NCI-H1417 (cell line): ENCODE measurements at places on chromosomes 7 and 10.

DNA sequence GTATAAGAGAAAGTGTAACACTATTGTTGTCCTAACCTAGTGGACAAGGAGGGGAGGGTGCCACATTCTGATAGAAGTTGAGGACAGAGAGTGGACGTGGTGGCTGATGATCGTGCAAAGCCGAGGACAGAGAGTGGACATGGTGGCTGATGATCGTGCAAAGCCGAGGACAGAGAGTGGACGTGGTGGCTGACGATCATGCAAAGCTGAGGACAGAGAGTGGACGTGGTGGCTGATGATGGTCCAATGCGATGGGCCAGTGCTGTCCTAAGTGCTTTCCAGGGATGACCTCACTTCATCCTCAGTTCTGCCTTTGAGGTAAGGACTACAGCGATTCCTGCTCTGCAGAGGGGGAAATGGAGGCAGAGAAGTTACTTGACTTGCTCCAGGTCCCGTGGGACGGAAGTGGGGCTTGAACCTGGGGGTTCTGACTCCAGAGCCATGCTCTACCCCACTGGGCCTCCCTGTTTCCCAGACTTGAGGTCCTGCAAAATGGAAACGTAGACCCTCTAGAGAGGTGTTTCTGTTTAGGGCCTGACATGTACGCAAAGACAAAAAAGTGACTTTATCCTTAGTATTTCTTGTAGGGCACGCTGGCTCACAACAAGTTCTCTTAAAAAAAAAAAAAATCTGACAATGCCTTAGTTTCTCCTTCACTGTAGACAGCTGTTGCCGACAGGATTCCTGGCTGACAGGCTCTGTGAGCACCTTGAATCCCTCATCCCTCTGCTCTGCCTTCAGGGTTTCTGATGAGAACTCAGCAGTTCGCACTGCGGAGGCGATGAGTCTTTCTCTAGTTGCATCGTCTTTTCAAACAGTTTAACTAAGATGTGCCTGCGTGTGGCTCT, 20.3 kb upstream of the NCAPG2 start:
- no peak for DNase-seq

DNA sequence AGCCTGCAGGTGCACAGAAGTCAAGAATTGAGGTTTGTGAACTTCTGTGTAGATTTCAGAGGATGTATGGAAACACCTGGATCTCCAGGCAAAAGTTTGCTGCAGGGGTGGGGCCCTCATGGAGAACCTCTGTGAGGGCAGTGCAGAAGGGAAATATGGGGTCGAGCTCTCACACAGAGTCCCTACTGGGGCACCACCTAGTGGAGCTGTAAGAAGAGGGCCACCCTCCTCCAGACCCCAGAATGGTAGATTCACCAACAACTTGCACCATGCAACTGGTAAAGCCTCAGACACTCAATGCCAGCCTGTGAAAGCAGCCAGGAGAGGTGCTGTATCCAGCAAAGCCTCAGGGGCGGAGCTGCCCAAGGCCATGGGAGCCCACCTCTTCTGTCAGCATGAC, 205.8 kb downstream of the CCSER2 start:
- no peak for DNase-seq

GRCh38 chr7:44113764-44114354, 9.5 kb downstream of the POLD2 start:
- DNase-seq, result no peak

DNA sequence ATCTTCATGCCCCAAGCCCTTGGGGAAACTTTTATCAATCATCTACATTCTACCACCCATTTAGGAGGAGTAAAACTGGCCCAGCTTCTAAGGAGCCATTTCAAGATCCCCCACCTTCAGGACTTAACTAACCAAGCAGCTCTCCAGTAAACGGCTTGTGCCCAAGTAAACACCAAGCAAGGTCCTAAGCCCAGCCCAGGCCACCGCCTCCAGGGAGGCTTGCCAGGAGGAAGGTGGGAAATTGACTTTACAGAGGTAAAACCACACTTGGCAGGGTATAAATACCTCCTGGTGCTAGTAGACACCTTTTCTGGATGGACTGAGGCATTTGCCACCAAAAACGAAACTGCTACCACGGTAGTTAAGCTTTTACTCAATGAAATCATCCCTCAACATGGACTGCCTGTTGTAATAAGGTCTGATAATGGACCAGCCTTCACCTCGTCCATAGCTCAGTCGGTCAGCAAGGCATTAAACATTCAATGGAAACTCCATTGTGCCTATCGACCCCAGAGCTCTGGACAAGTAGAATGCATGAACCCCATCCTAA, 5.6 kb downstream of the AKR1B15 start:
- DNase-seq, result no peak

DNA sequence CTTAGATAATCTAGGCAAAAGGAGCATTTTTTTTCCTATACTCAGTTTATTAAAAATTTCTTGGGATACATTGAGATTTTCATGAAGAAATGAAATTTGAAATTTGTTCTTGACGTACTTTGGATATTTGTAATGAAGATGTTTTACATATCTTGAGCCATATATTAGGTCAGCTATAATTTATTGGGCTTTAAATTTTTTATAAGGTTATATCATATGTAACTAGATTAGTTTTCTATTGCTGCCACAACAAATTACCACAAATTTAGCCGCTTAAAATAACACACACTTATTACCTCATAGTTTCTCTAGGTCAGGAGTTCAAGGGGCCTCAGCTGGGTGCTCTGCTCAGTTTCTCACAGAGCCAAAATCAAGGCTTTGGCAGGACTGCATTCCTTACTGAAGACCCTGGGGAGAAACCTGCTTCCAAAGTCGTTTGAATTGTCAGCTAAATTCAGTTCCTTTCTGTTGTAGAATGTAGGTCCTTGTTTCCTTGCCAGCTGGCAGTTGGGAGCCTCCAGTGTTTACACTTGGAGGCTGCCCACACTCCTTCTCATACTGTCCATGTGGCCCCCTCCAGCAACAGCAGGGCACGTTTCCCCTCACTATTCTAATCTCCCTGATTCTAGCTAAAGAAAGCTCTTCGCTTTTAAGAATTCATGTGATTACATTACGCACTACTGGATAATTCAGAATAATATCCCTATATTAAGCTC, 42.6 kb upstream of the DNAH11 start:
- DNase-seq, result no peak

GRCh38 chr10:108849688-108850087, 1073.6 kb downstream of the XPNPEP1 start:
- DNase-seq, result no peak
